Breast epithelium (tissue), 4 donors: ENCODE measurements at places on chromosomes 7 and 10.

DNA sequence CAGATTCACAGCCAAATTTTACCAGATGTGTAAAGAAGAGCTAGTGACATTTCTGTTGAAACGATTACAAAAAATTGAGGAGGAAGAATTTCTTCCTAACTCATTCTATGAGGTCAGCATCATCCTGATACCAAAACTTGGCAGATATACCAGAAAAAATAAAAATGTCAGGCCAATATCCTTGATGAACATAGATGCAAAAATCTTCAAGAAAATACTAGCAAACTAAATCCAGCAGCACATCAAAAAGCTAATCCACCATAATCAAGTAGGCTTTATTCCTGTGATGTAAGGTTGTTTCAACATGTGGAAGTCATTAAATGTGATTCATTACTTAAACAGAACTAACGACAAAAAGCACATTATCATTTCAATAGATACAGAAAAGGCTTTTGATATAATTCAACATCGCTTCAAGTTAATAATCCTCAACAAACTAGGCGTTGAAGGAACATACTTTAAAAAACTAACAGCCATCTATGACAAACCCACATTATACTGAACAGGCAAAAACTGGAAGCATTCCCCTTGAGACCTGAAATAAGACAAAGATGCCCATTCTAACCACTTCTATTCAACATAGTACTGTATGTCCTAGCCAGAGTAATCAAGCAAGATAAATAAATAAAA is 807.7 kb upstream of the ZWINT start:
- no peak for DNase-seq
- H3K27ac ChIP-seq: no peak overlapping the region
- H3K4me3 ChIP-seq: no peak overlapping the region
- H3K27me3 ChIP-seq: no peaks in the 10 kb centered on the region
- no peaks in the 10 kb centered on the region for H3K4me1 ChIP-seq
- no peaks in the 10 kb centered on the region for H3K36me3 ChIP-seq

GRCh38 chr10:83542774-83543411 is 596.4 kb upstream of the GHITM start:
- H3K27ac ChIP-seq: no peak overlapping the region
- H3K36me3 ChIP-seq: no peaks in the 10 kb centered on the region
- H3K4me1 ChIP-seq: no peaks in the 10 kb centered on the region
- DNase-seq: no peak
- H3K4me3 ChIP-seq: no peak overlapping the region
- H3K27me3 ChIP-seq: no peaks in the 10 kb centered on the region

DNA sequence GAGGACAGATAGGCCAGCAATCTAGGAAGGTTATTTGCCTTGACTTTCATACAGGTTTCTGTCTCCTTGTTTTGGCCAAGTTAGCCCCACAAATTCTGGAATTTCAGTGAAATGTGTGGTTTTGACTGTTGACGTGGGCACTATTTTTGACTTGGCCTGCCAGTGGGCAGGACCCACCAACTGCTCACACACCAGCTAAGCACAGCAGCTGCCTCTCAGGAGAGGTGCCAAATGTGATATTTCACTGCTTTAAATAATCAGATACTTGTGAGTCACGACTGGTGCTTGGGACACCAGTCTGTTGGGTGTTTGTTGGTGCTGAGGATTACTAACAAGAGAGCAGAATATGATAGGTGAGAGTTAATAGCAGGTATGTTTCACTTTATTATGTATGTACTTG is 409.7 kb upstream of the MTPN start:
- H3K27ac ChIP-seq: no peak overlapping the region
- no peak overlapping the region for H3K4me3 ChIP-seq
- H3K36me3 ChIP-seq: no peaks in the 10 kb centered on the region
- no peak for DNase-seq
- H3K4me1 ChIP-seq: no peaks in the 10 kb centered on the region

DNA sequence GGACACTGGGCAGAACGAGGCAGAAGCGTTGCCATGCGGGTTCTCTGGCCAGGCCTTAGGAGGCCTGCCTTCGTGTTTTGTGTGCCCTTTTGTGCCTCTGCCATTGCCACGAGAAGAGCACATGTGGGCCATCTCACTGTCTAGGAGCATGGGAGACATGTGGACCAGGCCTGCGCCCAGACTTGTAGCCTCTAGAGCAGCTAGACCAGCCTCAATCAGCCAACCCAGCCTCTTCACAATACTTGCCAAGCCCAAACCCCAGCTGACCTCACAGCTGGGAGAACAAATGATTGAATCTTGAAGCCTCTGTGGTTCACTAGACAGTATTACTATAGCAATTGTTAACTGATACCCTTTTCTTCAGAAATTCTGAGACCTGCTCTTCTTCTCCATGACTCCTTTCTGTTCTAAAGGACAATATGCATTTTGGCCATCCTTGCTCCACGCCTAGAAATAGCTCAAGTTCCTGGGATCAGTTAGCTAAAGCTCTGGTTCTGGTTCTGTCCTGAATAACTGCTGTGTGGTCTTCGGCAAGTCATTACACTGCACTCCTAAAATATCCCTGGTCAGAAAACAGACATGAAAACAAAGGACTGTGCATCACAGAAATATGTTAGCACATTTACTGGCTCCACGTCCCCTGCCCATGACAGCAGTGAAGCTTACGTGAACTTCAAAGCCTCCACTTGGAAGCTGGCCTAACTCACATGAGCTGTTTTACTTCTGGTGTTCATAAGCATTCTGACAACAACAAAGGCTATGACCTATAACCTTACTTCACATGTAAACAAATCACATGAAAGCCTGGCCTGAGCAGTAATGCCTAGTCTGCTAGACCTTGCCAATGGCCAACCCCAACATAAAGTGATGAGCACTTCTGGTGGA is 72.3 kb upstream of the MKRN1 start:
- H3K4me3 ChIP-seq: no peak overlapping the region
- H3K27ac ChIP-seq: peak overlapping the region; percentile 49
- no peaks in the 10 kb centered on the region for H3K4me1 ChIP-seq
- no peaks in the 10 kb centered on the region for H3K27me3 ChIP-seq
